ENCODE measurements at places on chromosomes 4 and X.

- DNase-seq, result no peak
Measured at GRCh38 chr4:17138847-17139246, 240.4 kb upstream of the LDB2 start.

GRCh38 chrX:51047950-51048349 lies 137.4 kb downstream of the BMP15 start:
- DNase-seq, result no peak

DNA sequence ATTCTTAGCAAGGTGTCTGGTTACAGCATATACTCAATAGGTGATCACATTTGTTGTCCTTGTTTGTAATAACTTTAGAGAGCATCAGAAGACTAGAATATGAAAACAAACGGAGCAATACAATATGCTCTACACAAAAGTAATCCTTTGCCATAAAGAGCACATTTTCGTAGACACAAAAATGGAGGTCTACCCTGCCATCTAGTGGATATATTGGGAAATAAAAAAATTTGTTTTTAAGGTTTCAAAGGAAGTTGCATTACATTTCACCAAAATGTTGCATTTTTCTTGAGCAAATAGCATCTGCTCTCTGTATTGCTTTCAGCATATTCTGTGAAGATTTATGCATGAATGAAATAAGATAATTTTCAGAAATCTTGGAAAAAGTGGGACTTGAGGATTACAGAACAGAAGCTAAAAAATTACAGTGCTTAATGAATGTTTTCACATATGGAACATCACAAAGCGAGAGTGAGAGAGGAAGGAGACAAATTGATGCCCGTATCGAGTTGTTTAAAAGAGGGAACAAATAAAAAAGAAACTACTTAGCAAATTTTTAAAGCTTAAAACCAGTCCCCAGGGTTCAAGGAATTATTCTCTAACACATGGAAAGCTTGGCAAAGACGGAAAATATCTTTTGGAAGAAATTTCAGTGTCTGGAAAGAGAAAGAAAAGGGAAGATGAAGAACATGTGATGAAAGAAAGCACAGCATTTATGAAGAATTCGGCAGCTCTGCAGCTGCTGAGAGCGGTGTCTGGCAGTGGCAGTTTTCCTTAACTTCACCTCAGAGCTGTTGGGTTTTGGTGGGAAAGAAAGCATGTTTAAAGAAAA lies 390.1 kb downstream of the ANKRD50 start:
- DNase-seq, result peak; percentile 6

DNA sequence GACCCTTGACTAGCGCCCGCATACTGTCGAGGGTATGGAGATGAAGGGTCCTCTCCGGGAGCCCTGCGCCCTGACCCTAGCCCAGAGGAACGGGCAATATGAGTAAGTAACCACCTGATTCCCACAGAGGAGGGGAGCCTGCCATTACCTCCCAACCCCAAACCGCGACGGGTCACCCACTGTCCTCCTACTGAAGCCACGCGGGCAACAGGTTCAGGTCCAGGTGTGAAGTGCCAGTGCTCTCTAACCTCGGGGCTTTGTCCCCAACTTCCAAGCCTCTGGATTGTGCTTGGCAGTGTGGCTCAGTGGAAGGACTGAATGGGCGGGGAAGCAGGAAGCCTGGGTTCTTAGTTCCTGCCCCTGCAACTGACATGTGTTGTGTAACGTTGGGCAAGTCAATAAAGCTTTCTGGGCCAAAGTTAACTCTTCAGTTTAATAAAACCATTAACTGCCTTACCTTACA lies 694 bp downstream of the OCRL start:
- peak; percentile 24 for DNase-seq

GRCh38 chrX:107135049-107135964 lies 16.7 kb upstream of the RBM41 start:
- no peak for DNase-seq

- DNase-seq, result no peak
Measured at GRCh38 chr4:67071641-67072040, 473.7 kb downstream of the CENPC start.

- DNase-seq, result no peak
Measured at GRCh38 chr4:81665649-81666048, 193.9 kb upstream of the RASGEF1B start.

DNA sequence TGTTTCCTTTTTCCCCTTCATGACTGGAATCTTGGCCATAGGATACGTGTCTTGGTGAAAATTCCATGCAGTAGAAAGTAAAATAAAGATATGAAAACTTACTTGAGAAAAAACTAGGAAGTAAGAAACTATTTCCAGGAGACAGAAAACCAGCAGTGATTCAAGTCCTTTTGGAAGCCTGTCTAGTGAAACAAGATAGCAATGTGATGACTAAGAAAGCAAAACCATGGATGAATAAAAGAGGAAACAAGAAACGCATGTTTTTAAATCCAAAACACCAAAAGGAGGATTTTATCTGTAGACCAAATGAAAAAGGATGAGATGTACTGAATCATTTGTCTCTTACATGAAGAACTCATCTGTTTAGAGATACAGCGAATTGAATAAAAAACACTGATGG lies 1430.0 kb downstream of the ARAP2 start:
- no peak for DNase-seq

- no peak for DNase-seq
Measured at GRCh38 chr4:21954916-21955315, 6.3 kb upstream of the KCNIP4 start.

DNA sequence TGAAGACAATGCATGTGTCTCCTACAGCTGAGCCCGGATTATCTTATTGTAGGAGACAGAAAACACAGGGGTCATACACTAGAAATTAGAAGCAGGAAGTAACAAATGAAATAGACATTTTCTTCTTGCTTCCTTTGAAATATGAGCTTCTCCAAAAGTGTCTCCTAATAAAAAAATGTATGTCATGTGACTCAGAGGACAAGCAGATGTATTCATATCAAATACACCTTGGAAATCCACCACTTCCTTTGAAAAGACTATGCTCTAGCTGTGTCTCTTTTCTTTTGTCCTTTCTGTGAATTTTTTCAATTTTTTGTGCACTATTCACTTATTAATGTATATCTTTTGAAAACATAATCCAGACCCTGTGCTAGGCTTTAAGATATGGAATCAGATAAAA lies 1906.2 kb downstream of the C4orf33 start:
- no peak for DNase-seq

All from RPMI8226 (cell line).